ENCODE measurements at places on chromosomes 4 and X.

- DNase-seq, result no peak
Observed at GRCh38 chr4:175071123-175071522, 153.0 kb downstream of the ADAM29 start.

- DNase-seq, result no peak
Observed at GRCh38 chr4:75340561-75340960, 173.6 kb downstream of the RCHY1 start.

- no peak for DNase-seq
Observed at GRCh38 chrX:63929608-63930007, 144.6 kb upstream of the ARHGEF9 start.

DNA sequence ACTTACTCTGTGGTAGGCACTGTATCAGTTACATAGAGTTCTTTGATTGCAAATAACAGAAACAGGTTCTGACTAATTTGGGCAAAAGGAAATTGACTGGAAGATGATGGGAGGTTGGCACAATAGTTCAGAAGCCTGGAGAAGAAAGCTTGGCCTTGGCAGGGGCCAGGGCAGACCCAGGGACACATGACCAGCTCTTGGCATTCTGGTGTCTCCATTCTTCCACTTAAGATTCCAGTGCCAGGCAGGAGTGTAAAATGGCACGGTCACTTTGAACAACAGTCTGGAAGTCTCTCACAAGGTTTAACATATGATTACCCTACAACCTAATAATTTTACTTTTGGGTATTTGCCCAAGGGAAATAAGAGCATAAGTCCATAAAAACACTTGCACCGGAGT, 175.9 kb downstream of the BCOR start:
- no peak for DNase-seq

DNA sequence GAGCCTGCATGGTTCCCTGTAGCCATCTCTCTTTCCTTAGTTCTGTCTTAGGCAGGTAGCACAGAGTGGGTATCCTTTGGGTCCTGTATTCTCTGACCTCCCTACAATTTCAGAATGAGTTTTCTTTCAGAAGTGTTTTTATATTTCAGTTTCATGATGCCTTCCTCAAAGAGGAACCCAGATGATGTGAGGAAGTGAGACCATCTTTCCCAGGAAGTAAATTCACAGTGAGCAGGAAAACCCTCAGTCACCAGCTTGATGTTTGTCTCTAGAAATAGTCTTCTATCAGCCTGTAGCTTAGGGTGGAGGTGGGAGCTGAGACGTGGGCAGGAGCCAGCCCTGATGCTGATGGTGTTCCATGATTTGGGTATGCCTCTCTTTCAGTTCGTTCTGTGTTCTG, 16.9 kb downstream of the PLAC1 start:
- DNase-seq, result no peak

GRCh38 chrX:68930542-68931317, 101.9 kb downstream of the EFNB1 start:
- DNase-seq, result no peak

DNA sequence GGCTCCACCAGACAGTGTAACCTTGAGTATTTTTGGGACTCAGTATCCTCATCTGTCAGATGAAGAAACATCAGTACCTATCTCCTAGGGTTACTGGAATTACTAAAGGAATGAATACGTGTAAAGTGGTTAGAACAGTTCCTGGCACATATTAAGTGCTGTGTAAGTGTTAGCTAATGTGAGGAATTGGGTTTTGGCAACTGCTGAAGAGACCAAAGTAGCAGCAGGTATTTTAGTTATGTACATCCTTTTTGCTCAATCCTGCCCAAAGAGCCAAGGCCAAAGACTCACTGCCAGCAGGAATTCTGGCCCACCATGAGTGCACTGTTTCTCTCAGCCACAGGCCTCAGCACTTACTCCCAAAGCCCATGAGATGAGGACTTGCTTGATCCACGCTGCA, 16.7 kb upstream of the MCF2 start:
- no peak for DNase-seq

- DNase-seq, result no peak
Observed at GRCh38 chr4:97185233-97185632, 958.0 kb downstream of the STPG2 start.

GRCh38 chr4:158678767-158679166, 6.7 kb downstream of the ETFDH start:
- no peak for DNase-seq

DNA sequence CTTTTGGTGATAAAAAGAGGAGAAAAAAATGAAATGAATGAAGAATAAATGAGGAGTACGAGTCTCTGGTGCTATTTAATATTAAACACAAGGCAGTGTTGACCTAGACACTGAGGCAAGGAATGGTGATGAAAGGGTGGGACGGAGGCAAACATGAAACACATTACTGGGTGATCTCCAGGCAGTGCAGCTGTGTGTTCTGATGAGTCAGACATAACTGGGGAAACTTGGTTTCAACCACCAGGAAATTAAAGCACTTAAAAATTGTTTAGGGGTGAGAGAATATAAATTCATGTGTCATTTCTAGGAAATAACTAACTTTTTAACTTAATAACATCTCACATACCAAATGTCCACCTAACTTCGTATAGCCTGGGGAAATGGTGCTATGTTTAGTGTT, 19.7 kb upstream of the CXCL6 start:
- DNase-seq, result no peak

DNA sequence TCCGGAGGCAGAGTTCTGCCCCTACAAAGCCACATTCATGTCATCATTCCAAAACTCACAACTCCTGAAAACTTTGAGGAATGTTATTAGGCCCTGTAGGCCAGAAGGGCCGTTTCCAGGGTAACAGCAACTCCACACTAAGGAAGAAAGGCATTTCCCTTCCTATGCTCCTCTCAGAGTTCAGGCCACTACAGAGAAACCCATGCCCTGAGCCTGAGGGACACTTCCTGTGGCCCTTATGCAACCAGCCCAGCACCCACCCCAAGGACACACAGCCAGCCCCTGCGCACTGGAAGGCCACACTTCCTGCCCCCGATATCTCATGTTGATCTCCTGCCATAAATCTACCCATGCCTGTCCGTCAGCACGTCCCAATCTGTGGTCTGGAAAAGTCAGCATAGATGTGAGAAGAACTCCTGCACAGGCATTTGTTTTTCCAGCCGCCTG, 289.3 kb downstream of the BCOR start:
- no peak for DNase-seq

GRCh38 chr4:86957215-86957614, 22.4 kb downstream of the AFF1 start:
- no peak for DNase-seq

GRCh38 chr4:3688018-3688998, 77.9 kb upstream of the ADRA2C start:
- DNase-seq, result no peak

- DNase-seq, result no peak
Observed at GRCh38 chrX:95760356-95760755, 924.3 kb upstream of the DIAPH2 start.

DNA sequence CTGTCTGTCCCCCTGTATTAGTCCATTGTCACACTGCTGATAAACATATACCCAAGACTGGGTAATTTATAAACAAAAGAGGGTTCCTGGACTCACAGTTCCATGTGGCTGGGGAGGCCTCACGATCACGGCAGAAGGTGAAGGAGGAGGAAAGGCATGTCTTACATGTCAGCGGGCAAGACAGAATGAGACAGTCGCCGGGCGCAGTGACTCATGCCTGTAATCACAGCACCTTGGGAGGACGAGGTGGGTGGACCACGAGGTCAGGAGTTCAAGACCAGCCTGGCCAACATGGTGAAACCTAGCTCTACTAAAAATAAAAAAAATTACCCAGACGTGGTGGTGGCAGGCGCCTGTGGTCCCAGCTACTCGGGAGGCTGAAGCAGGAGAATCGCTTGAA, 24.7 kb downstream of the IL3RA start:
- no peak for DNase-seq

GRCh38 chr4:129515356-129515755, 419.4 kb downstream of the C4orf33 start:
- DNase-seq, result no peak

GRCh38 chrX:100659431-100660137, 15.6 kb downstream of the SRPX2 start:
- DNase-seq, result no peak

- DNase-seq, result no peak
Observed at GRCh38 chr4:22237846-22238494, 277.9 kb downstream of the ADGRA3 start.

DNA sequence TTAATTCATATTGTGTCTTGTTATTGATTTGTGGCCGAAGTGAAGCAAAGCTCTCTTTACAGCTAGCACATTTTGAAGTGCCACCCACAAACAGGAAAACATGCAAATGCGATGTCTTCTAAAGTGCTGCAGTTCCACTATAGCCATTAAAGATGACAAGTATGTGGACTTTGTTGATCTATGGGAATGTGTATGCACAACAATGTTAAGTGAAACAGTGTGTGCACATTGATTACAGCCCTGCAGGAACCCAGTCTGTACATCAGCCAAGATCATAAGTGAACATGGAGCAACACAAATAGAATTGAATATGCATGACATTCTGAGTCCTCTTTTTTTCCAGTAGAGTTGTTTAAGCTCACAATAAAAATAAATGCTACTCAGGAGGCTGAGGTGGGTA, 43.0 kb downstream of the TFDP3 start:
- DNase-seq, result no peak

GRCh38 chr4:3266076-3266475, 17.1 kb downstream of the MSANTD1 start:
- DNase-seq, result no peak

- DNase-seq, result no peak
Observed at GRCh38 chrX:54452920-54453319, 12.7 kb downstream of the TSR2 start.

- no peak for DNase-seq
Observed at GRCh38 chr4:151831526-151831925, 70.7 kb upstream of the GATB start.

DNA sequence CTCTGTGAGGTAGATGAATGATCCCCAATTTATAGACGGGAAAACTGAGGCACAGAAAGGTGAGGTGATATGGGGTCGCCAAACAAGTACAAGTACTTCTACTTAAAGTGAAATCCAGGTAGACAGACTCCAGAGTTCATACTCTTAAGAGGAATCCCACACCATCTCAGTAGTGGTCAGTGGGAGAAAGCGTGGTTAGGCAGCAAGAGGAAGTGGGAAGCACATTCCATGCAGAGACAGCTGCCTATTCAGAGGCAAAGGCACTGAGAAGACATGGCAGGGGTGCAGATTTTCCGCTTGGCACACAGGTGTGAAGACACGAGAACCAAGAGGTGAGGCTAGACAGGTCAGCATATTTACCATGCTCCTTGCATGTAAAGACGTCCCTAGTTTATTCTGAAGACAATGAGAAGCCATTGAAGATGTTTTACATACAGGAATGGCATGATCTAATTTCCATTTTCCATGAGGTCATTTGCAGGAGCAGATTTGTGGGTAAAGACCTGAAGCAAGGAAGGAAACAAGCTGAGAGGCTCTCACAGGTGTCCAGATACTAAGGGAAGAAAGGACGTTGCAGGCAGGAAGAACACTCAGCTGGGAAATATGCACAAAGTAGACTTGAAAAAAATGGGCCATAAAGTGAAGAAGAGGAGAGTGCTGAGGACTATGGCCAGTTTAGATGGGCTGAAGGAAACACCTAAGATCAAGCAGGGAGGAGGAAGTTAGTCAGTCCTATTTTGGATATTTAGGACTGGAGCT, 17.3 kb upstream of the CLNK start:
- DNase-seq, result no peak

GRCh38 chrX:11081511-11081910, 29.6 kb upstream of the HCCS start:
- no peak for DNase-seq

GRCh38 chr4:87910795-87911194, 64.7 kb upstream of the SPP1 start:
- no peak for DNase-seq

DNA sequence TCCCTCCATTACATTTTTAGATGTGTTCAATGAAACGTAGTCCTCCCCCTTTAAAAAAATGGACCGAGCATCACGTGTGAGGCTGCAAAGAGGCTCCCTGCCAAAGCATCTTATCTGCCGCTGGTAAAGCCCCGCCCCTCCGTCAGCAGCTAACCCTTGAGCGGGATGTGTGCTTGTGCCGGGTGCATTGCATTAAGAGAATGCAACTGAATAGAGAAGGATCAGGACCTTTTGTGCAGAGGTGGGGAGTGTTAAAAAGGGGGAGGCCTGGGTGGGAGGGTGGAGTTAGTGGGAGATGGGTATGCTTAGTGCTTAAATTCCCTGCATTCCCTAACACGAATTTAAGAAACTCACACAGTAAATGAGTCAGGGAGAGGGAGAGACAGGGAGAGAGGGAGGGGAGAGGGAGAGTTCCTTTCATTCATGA, 66.0 kb downstream of the TBL1X start:
- DNase-seq, result peak; percentile 7

All from effector CD8-positive, alpha-beta T cell (primary cell).